Small intestine (tissue), 16 donors: ENCODE measurements at places on chromosomes 2 and 18.

- H3K36me3 ChIP-seq = peaks cover 26% of the 10 kb centered on the region
- no peaks in the 10 kb centered on the region for H3K4me1 ChIP-seq
- H3K27ac ChIP-seq = no peak overlapping the region
- no peaks in the 10 kb centered on the region for H3K27me3 ChIP-seq
- no peak for DNase-seq
- no peak overlapping the region for H3K4me3 ChIP-seq
Observed at GRCh38 chr18:58355243-58355642, 273.6 kb downstream of the ALPK2 start.

- no peaks in the 10 kb centered on the region for H3K36me3 ChIP-seq
- H3K4me3 ChIP-seq = no peak overlapping the region
- H3K4me1 ChIP-seq = peaks cover 3% of the 10 kb centered on the region
- no peaks in the 10 kb centered on the region for H3K27me3 ChIP-seq
Observed at GRCh38 chr2:20094955-20095354, 43.5 kb upstream of the LAPTM4A start.

DNA sequence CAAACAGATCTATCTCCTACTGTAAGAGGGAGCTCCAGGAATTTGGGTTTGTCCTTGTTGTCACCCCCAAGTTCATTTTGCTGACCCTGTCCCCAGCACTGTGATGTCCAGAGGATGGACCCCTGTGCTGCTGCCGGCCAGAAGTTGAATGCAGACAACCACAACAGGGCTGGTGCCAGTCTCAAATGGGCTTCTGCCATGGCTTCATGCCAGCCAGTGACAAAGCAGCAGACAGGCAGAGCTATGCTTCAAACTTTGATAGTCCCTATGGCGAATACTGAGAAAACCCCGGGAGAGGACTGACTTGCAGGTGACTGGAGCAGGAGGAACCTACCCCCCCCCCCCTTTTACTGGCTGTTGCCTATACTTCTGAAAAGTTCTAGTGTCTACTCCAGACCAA, 3.2 kb downstream of the SMAD7 start:
- peaks cover 15% of the 10 kb centered on the region for H3K4me1 ChIP-seq
- no peak overlapping the region for H3K4me3 ChIP-seq
- H3K27ac ChIP-seq = peak overlapping the region; percentile 95
- peak; percentile 44 for DNase-seq
- H3K27me3 ChIP-seq = no peaks in the 10 kb centered on the region
- H3K36me3 ChIP-seq = no peaks in the 10 kb centered on the region

DNA sequence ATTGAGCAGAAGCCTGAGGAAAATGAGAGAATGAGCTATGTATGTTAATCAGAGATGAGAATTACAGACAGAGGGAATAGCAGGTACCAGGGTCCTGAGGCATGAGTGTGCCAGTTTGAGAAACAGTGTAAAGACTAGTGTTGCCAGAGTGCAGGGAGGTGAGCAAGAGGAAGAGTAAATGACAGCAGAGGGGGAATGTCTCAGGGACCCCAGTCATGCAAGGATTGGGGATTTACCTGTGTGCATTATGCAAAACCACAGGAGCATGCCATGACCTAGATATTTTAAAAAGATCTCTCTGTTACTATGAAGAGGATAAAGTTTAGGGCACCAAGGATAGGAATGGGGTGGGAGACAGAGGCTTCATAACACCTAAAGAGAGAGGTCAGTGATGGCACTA, 72.1 kb downstream of the TTC32 start:
- H3K4me3 ChIP-seq = no peak overlapping the region
- H3K4me1 ChIP-seq = no peaks in the 10 kb centered on the region
- no peaks in the 10 kb centered on the region for H3K27me3 ChIP-seq

GRCh38 chr2:237693291-237693994, 66.1 kb downstream of the LRRFIP1 start:
- H3K4me1 ChIP-seq = peaks cover 47% of the 10 kb centered on the region
- DNase-seq = peak; percentile 85
- H3K27ac ChIP-seq = peak overlapping the region; percentile 98
- peak overlapping the region; percentile 86 for H3K4me3 ChIP-seq

- no peaks in the 10 kb centered on the region for H3K27me3 ChIP-seq
- no peak overlapping the region for H3K4me3 ChIP-seq
- H3K36me3 ChIP-seq = no peaks in the 10 kb centered on the region
- no peak for DNase-seq
- H3K27ac ChIP-seq = no peak overlapping the region
- H3K4me1 ChIP-seq = no peaks in the 10 kb centered on the region
Observed at GRCh38 chr2:173590276-173590861, 235.7 kb downstream of the CDCA7 start.

- H3K4me3 ChIP-seq = no peak overlapping the region
- no peak overlapping the region for H3K27ac ChIP-seq
- no peaks in the 10 kb centered on the region for H3K27me3 ChIP-seq
- H3K36me3 ChIP-seq = no peaks in the 10 kb centered on the region
- H3K4me1 ChIP-seq = peaks cover 6% of the 10 kb centered on the region
Observed at GRCh38 chr2:14565666-14566065, 66.9 kb upstream of the LRATD1 start.

GRCh38 chr2:218370410-218371063, 11.5 kb upstream of the SLC11A1 start:
- H3K4me1 ChIP-seq = no peaks in the 10 kb centered on the region
- DNase-seq = no peak
- H3K27ac ChIP-seq = peak overlapping the region; percentile 87
- no peaks in the 10 kb centered on the region for H3K36me3 ChIP-seq

- H3K36me3 ChIP-seq = peaks cover 7% of the 10 kb centered on the region
- H3K27ac ChIP-seq = no peak overlapping the region
- no peaks in the 10 kb centered on the region for H3K4me1 ChIP-seq
- H3K27me3 ChIP-seq = no peaks in the 10 kb centered on the region
Observed at GRCh38 chr2:159177957-159178356, 108.5 kb downstream of the WDSUB1 start.

DNA sequence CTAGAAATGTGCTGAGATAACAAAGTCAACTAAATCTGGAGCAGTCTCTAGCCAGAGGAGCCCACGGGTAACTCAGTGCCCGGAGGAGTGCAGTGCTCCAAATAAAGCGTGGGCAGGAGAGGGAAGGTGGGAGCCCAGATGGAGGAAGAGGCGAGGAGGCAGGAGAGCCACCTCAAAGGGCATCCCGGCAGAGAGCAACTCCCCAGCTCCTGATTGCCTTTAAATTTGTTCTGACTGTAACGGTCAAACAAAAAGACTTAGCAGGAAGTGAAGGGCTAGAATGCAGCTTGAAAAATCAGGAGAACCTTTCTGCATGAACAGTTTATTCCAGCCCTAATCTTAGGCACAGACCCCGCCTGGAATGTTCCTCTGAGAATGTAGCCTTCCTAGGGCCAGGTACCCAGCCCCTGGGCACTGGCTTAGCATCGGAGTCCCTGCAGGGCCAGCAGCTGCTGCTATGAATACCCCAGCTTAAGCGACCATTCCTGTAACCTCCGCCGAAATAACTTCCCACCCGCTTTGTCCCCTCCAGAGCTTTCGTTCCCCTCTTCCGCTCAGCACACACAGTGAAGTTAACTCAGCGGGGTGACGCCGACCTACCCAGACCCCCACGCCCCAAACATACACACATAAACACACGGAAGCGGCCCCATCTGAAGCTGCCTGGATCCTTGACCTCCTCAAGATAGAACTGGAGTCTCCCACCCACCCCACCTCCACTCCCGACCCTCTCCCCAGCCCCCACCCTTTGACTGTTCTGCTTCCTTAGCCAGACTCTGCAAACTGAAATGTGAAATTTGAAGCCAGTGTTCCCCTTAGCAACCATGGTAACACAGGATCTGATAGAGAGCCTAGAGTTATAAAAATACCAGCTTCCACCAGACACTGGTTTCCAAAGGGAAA, 123.2 kb downstream of the SMAD7 start:
- peak overlapping the region; percentile 79 for H3K27ac ChIP-seq
- H3K36me3 ChIP-seq = no peaks in the 10 kb centered on the region
- no peak for DNase-seq
- H3K4me1 ChIP-seq = no peaks in the 10 kb centered on the region

- no peak for DNase-seq
- H3K27ac ChIP-seq = no peak overlapping the region
- no peaks in the 10 kb centered on the region for H3K36me3 ChIP-seq
- H3K4me1 ChIP-seq = peaks cover 5% of the 10 kb centered on the region
- H3K4me3 ChIP-seq = no peak overlapping the region
Observed at GRCh38 chr18:48991676-48992075, 40.9 kb upstream of the SMAD7 start.

DNA sequence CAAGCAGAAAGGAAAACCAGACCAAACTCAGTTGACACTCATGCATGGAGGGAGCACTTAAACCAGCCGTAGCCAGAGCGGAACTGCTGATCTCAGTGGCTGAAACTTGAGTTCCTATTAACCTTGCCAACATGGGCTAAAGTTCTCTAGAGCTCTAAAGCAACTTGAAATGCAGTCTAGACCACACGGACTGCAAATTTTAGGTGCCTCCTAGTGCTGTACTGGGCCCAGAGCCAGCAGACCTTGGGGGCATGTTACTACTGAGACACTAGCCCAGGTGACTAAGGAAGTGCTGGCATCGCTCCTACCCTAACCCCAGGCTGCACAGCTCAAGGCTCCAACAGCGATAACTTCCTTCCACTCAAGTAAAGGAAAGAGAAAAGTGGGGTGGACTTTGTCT, 236.5 kb downstream of the AKAIN1 start:
- H3K27ac ChIP-seq = no peak overlapping the region
- no peak overlapping the region for H3K4me3 ChIP-seq
- H3K27me3 ChIP-seq = no peaks in the 10 kb centered on the region
- no peaks in the 10 kb centered on the region for H3K4me1 ChIP-seq
- DNase-seq = no peak

DNA sequence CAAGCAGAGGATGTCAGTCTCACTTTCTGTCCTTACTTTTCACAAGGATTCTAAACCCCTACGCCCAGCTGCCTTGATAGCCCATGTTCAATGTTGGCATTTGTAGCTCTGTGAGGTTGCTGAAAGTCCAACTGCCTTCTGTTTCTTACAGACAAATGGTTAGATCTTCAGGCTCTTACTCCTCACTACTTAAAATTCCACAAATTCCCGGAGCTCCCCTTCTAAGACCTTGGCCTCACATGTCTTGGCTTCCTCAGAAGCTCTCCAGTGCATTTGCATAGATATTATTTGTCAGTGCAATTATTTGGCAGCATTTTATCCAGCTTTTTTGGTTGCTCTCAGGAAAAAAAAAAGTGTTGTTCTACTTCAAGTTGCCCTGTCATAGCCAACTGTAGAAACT, 453.7 kb upstream of the CELF4 start:
- H3K27ac ChIP-seq = no peak overlapping the region
- H3K4me1 ChIP-seq = no peaks in the 10 kb centered on the region
- H3K4me3 ChIP-seq = no peak overlapping the region
- H3K27me3 ChIP-seq = no peaks in the 10 kb centered on the region

- no peak overlapping the region for H3K4me3 ChIP-seq
- H3K27me3 ChIP-seq = no peaks in the 10 kb centered on the region
- H3K36me3 ChIP-seq = no peaks in the 10 kb centered on the region
Observed at GRCh38 chr2:196217116-196217515, 45.7 kb upstream of the STK17B start.

GRCh38 chr18:55610506-55610905, 22.5 kb upstream of the TCF4 start:
- H3K4me1 ChIP-seq = no peaks in the 10 kb centered on the region
- no peak for DNase-seq
- no peak overlapping the region for H3K27ac ChIP-seq
- H3K27me3 ChIP-seq = no peaks in the 10 kb centered on the region

- no peaks in the 10 kb centered on the region for H3K27me3 ChIP-seq
- no peak overlapping the region for H3K27ac ChIP-seq
- H3K4me1 ChIP-seq = no peaks in the 10 kb centered on the region
- H3K4me3 ChIP-seq = no peak overlapping the region
Observed at GRCh38 chr2:104794441-104794840, 59.5 kb upstream of the POU3F3 start.

GRCh38 chr2:86445436-86445835, 4.3 kb downstream of the KDM3A start:
- no peak overlapping the region for H3K27ac ChIP-seq
- H3K27me3 ChIP-seq = no peaks in the 10 kb centered on the region
- peaks cover 20% of the 10 kb centered on the region for H3K4me1 ChIP-seq
- H3K36me3 ChIP-seq = peaks cover 15% of the 10 kb centered on the region

- no peak for DNase-seq
- H3K27me3 ChIP-seq = no peaks in the 10 kb centered on the region
- no peak overlapping the region for H3K27ac ChIP-seq
- H3K4me3 ChIP-seq = no peak overlapping the region
Observed at GRCh38 chr2:14881651-14882327, 249.3 kb downstream of the LRATD1 start.

DNA sequence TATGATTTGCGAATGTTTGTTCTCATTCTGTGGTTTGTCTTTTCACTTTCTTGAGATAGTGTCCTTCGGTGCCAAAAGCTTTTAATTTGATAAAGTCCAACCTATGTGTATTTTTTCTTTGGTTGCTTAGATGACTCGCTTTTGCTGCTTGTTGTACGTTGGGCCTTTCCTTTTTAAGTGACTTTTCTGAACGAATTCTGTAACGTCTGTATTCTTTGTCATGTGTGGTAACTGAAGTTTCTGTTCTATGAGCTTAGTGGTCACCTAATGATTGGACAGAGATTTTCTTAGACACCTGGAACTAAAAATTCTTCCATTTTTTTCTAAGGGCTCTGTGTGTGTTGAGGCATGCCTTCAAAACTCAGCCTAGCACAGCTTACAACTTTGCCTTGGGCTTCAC, 19.6 kb upstream of the PROKR1 start:
- no peaks in the 10 kb centered on the region for H3K4me1 ChIP-seq
- H3K36me3 ChIP-seq = no peaks in the 10 kb centered on the region

DNA sequence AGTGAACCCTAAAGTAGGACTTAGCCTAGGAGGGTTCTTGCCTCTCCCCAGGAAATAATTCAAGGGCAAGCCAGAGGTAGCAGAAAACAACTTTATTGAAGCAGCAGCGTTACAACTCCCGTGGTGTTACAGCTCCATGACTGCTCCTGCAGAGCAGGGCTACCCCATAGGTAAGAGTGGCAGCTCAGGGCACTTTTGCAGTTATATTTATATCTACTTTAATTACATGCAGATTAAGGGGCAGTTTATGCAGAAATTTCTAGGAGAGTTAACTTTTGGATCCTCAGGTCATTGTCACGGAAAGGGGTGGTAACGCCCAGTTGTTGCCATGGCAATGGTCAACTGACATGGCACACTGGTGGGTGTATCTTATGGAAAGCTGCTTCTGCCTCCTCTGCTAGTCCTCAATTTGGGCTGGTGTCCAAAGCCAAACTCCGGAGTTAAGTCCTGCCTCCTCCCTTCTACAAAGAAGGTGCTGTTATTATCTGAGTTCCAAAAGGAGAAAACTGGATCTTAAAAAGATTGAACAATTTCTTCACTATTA, 1413.0 kb downstream of the DSC3 start:
- H3K4me3 ChIP-seq = no peak overlapping the region
- no peaks in the 10 kb centered on the region for H3K4me1 ChIP-seq
- no peaks in the 10 kb centered on the region for H3K27me3 ChIP-seq
- H3K36me3 ChIP-seq = no peaks in the 10 kb centered on the region
- DNase-seq = no peak

GRCh38 chr18:10164271-10165071, 250.7 kb downstream of the VAPA start:
- H3K4me3 ChIP-seq = no peak overlapping the region
- H3K4me1 ChIP-seq = no peaks in the 10 kb centered on the region
- H3K27me3 ChIP-seq = no peaks in the 10 kb centered on the region
- H3K36me3 ChIP-seq = no peaks in the 10 kb centered on the region

- H3K27me3 ChIP-seq = no peaks in the 10 kb centered on the region
- H3K4me3 ChIP-seq = no peak overlapping the region
- DNase-seq = no peak
Observed at GRCh38 chr2:216001216-216002100, 11.9 kb downstream of the MREG start.
